ENCODE measurements at places on chromosomes 2 and 18.

DNA sequence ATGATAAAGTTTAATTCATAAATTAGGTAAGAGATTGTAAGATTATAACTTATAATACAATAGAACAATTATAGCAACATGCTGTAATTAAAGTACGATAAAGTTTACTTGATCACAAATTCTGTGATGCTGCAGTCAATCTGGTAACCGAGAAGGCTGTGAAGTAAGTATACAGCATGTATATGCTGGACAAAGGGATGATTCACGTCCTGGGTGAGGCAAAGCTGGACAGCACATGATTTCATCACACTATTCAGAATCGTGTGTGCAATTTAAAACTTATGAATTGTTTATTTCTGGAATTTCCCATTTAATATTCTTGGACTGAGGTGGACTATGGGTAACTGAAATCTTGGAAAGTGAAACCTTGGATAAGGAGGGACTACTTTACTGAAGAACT is 522.2 kb upstream of the CNTNAP5 start:
- DNase-seq, result no peak

GRCh38 chr2:62199392-62200125 is 3.6 kb downstream of the B3GNT2 start:
- DNase-seq, result no peak

GRCh38 chr18:50819027-50819727 is 639 bp downstream of the MRO start:
- no peak for DNase-seq

DNA sequence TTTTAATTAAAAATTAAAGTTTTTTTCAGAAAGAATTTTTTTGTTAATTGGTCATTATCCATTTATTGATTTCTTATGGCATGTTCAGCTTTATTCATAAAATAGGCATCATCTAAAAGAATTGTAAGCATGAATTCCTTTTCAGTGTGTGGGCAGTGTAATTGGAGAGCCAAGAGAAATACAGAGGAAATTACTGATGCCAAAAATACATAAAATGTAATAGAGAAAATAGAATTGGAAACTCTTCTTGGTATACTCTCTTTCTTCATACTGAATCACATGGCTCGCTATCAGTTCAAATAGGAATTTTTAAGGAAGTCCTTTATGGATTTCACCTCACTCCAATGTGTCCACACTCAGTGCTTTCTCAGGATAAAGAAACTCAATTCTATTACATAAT is 663.6 kb upstream of the NRXN1 start:
- DNase-seq, result no peak

DNA sequence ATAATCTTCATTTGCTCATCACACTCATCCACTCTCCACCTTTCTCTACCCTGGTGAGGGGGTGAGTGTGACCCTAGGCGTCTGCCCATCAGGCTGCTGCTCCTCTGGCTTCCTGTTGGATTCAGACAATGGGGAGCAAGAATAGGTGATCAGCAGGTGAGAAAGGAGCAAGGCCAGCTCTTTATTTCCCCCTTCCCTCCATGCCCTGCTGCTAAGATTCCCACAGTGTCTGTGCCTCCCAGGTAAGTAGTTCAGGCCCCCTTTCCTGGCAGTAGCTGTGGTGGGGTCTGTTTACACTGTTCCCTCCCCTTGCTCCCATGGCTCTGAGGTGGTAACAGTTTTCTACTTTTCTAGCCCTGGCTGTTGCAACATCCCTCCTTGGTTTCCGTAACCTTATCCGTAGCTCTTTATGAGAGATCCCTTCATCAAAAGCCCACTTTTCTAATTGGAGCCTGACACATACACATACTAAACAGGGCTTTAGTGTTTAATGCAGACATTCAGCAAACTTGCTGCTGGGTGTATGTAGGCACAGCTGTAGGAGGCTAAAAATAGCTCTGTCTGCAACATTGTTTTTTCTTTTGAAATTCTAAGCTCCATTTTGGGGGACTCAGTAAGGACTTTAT is 27.5 kb downstream of the MAP2 start:
- DNase-seq, result no peak

DNA sequence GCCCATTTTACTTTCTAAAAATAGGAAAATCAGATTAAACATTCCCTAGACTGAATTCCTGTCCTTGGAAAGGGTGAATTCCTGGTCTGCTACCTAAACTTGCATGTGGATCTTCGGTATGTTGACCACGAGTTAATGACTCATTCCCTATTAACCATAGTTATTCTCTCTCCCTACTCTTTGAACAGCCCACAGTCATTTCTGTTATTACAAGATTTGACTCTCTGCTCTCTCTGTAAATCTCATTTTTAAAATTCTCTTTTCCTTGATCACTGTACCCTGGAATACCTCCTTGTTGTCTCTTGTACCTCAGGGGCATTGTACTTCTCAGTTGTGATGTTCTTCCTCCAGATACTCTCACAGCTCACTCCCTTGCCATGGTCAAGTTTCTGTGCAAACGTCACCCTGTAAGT is 92.0 kb upstream of the GULP1 start:
- DNase-seq, result no peak

DNA sequence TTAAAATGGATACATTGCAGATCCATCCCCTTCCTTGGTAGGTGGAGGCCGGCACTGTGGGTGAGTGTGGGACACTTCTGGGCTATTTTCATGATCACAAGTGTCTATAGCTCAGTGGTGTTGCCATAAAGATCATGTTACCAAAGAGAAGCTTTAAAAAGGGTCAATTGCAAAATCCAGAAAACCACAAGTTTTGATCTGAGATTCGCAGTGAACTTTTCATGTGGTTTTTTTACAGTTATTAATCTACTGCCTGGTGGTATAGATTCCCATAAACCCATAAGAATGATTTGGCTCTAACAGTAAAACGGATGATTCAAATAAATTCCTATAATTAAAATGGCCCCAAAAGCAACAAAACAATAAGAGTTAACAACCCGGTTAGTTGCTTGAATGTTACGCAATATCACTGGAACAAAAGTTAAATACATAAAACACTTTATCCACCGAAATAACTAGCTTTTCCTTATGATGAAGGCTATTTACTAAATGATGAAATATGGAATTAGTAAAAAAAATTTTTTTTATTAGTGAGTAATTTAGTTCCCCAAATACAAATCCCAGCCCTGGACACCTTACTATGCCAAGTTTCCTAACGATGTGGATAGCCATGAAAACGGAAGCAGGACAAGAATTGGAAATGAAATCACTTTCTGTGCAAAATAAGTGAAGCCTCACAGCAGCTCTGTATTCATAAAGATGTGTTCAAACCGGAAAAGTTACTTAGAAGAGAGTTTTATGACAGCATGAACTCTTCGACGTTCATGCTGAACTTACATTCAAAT is 95.6 kb upstream of the THOC1 start:
- DNase-seq, result no peak

DNA sequence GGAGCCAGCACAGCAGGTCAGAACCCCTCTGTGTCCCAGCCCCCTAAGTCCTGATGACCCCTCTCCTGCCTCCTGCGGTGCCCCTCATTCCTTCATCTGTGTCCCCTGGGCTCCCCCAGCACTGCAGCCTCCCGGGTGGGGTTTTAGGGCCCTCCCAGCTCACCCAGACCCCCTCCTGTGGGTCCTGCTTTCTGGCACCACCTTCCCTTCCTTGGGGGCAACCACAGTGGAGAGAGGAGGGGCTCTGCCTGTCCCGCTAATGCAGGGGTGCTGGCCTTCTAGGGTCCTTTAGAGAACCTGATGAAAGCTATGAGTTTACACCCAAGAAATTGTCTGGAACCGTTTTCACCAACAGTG is 42.7 kb upstream of the ALPP start:
- no peak for DNase-seq

GRCh38 chr2:10985260-10985659 is 73.5 kb downstream of the KCNF1 start:
- DNase-seq, result no peak

DNA sequence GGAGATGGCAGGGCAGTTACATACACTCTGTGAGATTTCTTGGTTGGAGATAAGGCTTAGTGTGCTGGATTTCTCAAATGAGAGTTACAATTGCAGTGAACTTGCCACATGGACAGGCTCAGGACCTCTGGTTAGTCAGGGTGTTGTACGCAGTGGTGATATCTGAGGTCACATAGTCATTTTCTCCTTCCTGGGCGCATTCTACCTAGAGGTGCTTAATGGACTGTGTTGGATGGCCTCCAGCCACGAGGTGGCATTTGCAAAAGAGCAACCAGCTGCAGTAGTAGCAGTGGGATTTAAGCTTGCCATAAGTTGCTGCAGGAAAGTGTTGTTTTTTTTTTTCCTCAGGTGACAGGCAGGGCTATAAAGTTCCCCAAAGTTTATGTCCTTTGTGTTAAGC is 173.8 kb upstream of the TMEM200C start:
- no peak for DNase-seq

DNA sequence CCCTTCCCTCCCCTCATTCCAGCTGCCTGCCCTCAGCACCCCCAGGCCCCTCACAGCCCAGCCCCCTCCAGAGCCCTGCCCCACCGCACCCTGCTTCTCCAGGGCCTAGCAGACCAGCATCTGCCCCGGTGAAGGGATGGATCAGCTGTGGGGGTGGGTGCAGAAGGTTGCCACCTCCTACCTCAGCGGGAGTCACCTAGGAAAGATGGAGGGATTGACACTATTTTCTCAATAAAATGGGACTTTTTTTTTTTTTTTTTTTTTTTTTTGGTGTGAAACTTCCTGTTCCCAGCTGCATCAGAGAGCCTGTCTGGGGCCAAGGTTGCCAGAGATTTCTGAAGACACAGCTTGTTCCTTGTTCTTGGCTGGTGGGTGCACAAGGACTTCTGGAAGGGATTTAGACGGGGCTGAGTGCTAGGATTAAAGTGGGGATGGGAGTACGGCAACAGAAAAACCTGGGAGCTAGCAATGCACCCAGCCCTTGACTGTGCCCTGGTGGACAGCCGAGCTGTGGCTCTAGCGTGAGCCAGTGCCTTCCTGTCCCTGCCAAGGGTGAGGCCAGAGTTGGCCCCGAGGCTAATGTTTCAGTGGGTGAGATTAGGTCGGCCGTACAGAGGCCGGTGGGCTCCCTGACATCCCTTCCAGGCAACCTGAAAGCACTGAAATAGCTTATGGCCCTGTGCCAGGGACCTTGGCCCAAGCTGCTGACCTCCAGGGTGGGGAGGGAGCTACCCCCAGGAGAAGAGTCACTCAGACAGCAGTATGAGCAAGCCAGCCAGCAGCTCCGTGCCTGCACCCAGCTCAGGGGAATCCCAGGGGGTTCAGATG is 4.6 kb downstream of the B3GNT7 start:
- DNase-seq, result no peak

- no peak for DNase-seq
Measured at GRCh38 chr2:50476174-50476573, 555.8 kb downstream of the NRXN1 start.

DNA sequence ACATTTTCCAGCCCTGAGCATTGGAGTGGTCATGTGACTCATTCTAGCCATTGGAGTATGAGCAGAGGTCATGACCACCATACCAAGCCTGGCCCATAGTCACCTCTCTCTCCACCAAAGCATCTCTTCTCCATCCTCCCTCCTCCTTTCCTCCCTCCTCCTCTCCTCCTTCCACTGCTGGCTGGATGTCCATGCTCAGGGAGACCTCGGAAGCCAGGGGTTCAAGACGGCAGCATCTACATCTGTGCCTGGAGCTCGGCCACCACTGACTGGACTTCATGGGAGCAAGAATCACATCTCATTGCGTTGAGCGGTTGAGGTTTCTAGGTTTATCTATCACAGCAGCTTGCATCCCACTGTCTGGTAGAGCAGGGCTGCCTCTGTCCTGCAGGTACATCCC is 252.4 kb downstream of the NDUFA10 start:
- no peak for DNase-seq

- no peak for DNase-seq
Measured at GRCh38 chr2:152655880-152656279, 61.4 kb downstream of the PRPF40A start.

DNA sequence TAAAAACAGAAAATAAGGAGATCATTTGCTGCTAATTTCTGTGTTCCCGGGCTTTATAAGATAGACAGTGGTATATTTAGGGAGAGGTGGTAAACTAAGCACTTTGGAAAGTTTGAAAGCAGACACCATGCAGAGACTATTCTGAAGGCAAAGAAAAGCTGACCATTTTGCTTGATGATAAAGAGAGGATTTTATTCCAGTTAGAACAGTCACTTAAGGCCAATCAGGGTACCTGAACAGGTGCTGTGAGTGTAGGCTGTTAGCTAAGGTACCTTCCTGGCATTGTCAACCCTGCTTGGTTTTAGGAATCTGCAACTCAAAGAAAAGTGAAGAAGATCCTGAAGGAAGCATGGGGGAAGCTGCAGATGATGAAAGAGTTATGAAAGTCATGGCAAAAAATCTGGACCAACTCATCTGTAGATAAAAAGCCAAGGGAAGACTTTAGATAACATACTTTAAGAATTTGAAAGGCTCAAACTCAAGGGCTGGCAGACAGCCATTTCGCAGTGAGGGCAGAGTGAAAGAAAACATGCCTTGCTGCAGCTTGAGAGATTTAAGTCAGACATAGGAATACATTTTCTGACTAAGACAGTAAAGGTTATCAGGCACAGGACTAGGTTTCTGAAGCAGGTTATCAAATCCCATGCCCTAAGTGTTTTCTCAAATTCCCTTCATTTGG is 80.1 kb upstream of the ARL5A start:
- DNase-seq, result no peak

GRCh38 chr2:223096235-223096970 is 44.4 kb downstream of the KCNE4 start:
- no peak for DNase-seq
